ENCODE measurements at places on chromosomes 1 and 21. TPM values are rescaled to one million over a fixed set of nuclear protein-coding genes. Genes with fewer than 3 reads are reported as not detected.

The FCN3 gene
- 27.3 TPM for total RNA-seq

The AGMAT gene
- not detected for total RNA-seq

DNA sequence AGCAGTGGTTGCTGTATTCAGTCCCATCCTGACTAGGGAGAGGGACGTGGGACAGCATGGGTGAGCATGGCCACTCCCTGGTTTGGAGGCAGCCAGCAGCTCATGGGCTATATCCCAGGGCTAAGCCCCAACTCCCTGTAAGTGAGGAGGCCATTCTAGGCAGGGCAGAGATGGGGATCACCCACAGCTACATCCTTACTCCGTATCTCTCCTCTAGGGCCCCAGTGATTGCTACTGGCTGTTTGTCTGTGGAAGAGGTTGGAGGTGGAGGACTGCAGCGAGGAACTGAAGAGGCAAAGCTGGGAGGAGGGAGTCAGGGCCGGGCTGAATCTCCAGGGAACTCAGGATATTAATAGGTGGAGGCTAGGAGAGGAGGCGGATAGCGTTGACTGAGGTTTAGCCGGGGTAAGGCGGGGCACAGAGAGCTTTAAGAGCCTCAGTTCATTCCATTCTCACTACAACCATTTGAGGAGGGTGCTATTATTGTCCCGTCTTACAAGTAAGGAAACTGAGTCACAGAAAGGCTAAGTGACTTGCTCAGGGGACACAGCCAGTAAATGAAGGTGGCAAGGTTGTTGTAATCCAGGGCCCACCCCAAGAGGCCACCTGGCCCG lies 6.8 kb downstream of the OLIG2 start:
- H3K27me3 ChIP-seq, result peaks cover 100% of the 10 kb centered on the region
- no peak for DNase-seq
- H3K4me3 ChIP-seq, result no peak overlapping the region
- H3K27ac ChIP-seq, result no peak overlapping the region
- H3K4me1 ChIP-seq, result peaks cover 29% of the 10 kb centered on the region
- no peaks in the 10 kb centered on the region for H3K36me3 ChIP-seq

DNA sequence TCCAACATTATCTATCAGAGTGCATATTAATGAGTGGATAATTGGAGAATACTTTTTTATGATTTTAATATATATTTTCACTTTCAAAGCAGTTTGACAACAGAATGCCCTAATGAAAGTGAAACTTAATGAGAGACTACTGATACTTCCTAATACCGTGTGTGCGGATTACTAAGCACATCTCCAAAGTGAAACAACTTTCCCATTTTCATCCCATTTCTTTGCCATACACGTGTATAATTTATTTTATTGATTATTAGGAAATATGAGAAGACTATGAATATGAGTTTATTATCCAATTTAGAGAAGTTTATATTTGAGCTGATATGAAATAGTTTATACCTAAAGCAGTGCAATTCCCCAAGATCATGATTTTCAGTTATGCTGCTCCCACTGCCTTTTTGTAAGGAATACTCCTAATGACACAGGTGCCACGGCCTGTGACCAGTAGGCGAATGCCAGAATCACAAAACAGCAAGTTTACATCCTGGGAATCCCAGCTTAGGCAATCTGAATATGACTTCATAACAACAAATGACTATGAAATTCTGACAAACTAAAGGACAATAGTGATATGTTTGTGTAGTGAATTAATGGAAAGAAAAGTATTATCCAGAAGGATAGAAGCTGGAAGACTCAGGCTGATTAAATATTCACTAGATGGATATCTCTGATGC lies 202.9 kb downstream of the NCAM2 start:
- no peak for DNase-seq
- no peaks in the 10 kb centered on the region for H3K4me1 ChIP-seq
- H3K27ac ChIP-seq, result peak overlapping the region; percentile 65

- no peak for DNase-seq
- no peak overlapping the region for H3K27ac ChIP-seq
- H3K4me3 ChIP-seq, result no peak overlapping the region
These were observed 186.4 kb downstream of the ZBTB18 start for GRCh38 chr1:244237445-244237844.

DNA sequence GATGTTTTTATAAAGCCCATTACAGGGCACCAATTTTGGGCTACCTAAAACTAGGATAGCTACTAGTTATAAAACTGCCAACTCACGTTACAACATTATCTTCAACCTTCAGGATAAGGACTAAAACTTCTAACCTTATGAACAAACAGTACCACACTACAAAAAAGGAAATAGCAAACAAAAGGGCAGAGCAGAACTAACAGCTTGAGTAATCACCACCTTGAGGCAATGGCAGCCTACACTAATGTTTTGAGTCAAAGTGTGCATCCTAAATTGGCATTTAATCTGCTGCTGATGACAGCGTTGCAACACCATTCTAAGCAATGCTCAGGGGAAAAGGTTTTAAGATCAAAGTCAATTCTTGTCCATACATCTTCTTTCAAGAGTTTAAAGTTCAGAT lies 27.2 kb downstream of the PTP4A2 start:
- no peaks in the 10 kb centered on the region for H3K27me3 ChIP-seq
- H3K4me1 ChIP-seq, result peaks cover 45% of the 10 kb centered on the region
- H3K4me3 ChIP-seq, result no peak overlapping the region
- DNase-seq, result no peak

The GPR37L1 gene
- total RNA-seq, result 0.05 TPM

The FNDC5 gene
- total RNA-seq, result 105 TPM

The HAX1 gene
- 178 TPM for total RNA-seq

DNA sequence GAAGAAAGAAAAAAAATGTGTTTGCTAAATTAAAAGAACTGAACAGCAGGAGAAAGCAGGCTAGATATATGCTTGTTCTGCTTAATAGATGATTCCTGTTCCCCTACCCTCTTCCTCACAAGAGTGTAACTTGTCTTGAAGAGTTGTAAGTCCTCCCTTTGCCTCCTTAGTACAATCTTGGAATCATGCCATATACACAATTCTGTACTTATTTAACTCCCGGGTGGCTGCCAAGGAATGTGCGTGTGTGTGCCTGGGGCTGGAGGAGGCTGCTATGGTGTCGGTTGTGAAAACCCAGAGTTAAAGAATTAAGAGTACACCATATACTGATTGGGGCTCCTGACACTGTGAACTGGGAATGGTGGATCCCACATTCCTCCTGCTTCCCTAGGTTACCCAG lies 194.2 kb downstream of the SIPA1L2 start:
- peaks cover 79% of the 10 kb centered on the region for H3K4me1 ChIP-seq
- H3K27ac ChIP-seq, result peak overlapping the region; percentile 16
- DNase-seq, result no peak
- peaks cover 48% of the 10 kb centered on the region for H3K36me3 ChIP-seq
- no peak overlapping the region for H3K4me3 ChIP-seq
- no peaks in the 10 kb centered on the region for H3K27me3 ChIP-seq

DNA sequence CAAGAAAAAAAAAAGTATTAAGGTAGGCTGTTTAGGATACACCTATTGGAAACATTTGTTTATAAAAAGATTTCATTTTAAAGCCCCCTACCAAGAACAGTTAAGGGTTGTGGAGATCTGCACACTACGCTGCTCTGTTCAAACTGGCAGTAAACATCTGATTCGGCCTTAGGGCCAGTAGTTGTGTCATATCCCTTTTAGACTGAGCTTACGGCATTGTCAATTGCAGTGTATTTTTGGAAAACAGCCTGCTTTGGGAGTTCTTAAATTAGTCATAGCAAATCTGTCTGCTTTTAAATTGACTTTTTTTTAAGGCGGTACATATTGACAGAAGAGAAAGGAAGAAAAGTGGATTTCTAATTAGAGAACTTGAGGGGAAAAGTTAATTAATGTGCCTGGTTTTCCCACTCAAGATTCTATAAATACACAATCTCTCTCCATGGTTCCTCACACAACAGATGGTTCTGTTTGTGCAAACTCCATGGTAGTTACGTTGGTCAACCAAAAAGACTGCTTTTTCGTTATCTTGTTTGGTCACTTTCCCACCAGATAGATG lies 1.7 kb upstream of the ELK4 start:
- peaks cover 50% of the 10 kb centered on the region for H3K4me1 ChIP-seq
- no peaks in the 10 kb centered on the region for H3K27me3 ChIP-seq
- H3K36me3 ChIP-seq, result no peaks in the 10 kb centered on the region
- DNase-seq, result no peak
- no peak overlapping the region for H3K4me3 ChIP-seq

The ARHGEF10L gene
- total RNA-seq, result 59.1 TPM

DNA sequence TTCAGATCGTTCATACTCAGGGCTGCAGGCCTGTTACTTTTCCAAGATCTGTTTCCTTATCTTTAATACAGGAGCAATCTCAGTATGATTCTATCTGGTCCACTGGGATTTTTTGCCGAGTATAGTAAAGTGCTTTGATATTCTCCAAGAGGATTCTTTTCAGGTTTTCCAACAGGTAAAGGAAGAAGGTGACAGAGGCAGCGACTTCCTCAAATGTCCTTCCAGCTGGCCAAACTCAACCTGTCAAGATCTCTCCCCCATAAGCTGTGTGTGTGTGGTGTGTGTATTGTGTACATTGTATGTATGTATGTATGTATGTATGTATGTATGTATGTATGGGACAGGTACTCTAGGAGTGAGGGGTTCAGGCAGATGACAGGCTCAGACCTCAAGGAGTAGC lies 1.1 kb downstream of the AKR1A1 start:
- DNase-seq, result no peak
- peaks cover 10% of the 10 kb centered on the region for H3K36me3 ChIP-seq
- peak overlapping the region; percentile 89 for H3K4me3 ChIP-seq

DNA sequence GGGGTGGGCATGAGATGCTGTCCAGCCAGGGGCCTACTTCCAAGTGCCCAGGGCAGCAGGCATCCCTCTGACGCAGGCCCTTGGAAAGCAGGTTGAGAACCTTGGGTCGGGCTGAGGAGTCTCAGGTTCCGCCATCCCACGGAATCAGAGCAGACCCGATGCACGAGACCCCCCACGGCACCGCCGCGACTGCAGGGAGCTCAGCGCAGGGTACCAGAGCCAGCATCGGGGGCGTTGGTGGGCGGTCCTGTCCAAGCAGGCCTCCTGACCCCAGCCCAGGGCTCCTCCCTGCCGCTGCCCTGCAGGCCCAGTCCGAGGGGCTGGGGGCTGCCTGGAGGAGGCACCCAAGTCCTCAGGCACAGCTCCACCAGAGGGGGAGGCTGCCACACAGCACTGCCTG lies 177.2 kb downstream of the PRDM16 start:
- no peak overlapping the region for H3K27ac ChIP-seq
- H3K4me1 ChIP-seq, result peaks cover 14% of the 10 kb centered on the region
- no peaks in the 10 kb centered on the region for H3K36me3 ChIP-seq
- peaks cover 58% of the 10 kb centered on the region for H3K27me3 ChIP-seq

DNA sequence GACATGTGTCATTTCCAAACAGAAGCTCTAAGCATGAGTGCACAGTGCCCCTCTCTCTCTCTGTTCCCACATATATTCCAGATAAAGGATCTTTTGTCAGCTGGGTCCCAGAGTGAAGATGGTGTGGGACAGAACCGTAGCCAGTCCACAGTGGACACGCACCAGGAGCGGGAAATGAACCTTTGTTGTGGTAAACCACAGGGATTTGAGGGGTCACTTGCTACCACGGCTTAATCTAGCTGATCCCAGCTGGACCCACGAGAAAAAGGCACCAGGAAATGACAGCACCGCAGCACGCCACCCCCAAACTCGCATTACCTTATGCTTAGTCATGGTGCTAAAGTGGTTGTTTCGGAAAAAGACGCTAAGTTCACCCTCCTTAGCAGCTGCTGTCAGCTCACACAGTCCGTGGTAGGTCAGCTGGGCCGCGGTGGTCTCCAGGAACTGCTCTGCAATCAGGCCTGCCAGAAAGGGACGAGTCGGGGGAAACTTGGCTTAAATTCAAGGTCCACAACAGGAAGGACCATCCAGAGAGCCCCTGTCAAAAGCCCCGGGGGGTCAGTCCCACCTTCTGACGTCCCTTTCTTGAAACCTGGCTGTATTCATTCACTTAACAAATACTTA lies 7.5 kb downstream of the MINDY1 start:
- peak overlapping the region; percentile 1 for H3K27ac ChIP-seq
- H3K27me3 ChIP-seq, result no peaks in the 10 kb centered on the region
- no peak overlapping the region for H3K4me3 ChIP-seq
- H3K4me1 ChIP-seq, result peaks cover 48% of the 10 kb centered on the region

DNA sequence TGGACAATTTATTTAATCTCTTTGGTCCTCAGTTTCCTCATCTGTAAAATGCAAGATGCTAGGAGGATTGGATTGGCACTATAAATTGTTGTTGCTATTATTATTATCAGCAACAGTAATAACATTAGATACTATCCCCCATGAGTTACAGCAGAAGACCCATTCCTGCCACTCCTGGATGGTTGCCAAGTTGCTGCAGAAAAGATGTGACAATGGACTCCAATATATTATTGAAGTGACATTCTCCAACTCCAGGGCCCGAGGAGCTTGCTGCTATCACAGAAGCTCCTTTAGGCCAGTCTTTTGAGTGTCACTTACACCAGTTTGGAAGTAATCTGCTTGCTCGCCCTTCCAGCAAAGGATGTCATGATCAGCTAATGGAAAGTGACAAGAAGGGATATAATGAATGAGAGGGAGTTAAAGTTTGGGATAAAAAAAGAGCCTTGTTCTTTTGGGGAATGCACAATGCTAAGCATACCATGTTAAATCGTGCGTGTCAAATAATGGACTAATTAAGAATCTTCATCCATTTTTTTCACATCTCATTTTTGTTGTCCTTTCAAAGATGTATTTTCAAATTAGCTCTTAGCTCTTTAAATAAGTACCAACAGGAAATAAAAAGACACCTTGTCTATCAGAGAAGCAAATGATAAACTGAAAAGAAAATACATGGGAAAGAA lies 19.5 kb upstream of the PROX1 start:
- H3K4me1 ChIP-seq, result no peaks in the 10 kb centered on the region
- H3K27me3 ChIP-seq, result peaks cover 16% of the 10 kb centered on the region
- no peak overlapping the region for H3K4me3 ChIP-seq
- no peak for DNase-seq
- H3K27ac ChIP-seq, result no peak overlapping the region

DNA sequence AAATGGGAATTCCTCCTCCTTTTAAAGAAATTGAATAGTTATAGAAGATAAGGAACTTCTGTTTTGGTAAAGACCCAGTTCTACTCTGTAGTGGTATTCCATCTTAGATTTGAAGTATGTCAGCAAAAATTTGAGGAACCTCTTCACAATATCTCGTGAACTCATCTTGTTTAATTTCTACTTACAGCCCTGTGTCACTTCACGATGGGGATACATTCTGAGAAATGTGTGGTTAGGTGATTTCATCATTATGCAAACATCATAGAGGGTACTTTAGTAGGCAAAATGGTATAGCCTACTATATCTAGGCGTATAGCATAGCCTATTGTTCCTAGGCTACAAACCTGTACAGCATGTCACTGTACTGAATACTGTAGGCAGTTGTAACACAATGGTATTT lies 36.0 kb downstream of the ALG6 start:
- H3K36me3 ChIP-seq, result peaks cover 35% of the 10 kb centered on the region
- DNase-seq, result no peak
- no peaks in the 10 kb centered on the region for H3K27me3 ChIP-seq
- no peak overlapping the region for H3K4me3 ChIP-seq
